Breast epithelium (tissue), 4 donors: ENCODE measurements at places on chromosomes 6 and 20. TPM values are rescaled to one million over a fixed set of nuclear protein-coding genes. Genes with fewer than 3 reads are reported as not detected.

GRCh38 chr6:131819572-131820124 is 11.8 kb downstream of the ENPP1 start:
- DNase-seq, result no peak

Gene SNHG17
- 24.6 TPM for total RNA-seq

DNA sequence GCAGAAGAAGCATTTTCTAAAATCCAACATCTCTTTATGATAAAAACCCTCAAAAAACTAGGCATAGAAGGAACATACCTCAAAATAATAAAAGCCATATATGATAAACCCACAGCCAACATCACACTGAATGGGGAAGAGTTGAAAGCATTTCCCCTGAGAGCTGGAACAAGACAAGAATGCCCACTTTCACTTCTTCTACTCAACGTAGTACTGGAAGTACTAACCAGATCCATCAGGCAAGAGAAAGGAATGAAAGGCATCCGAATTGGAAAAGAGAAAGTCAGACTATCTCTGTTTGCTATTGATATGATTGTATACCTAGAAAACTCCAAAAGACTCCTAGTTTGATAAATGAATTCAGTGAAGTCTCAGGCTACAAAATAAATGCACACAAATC is 7.9 kb upstream of the CDK19 start:
- DNase-seq, result no peak

GRCh38 chr6:112634376-112634775 is 287.2 kb downstream of the RFPL4B start:
- no peak for DNase-seq

Gene NXT1
- total RNA-seq, result 42.9 TPM

Gene TTI1
- 10.2 TPM for total RNA-seq

- DNase-seq, result no peak
Observed at GRCh38 chr6:166600931-166601330, 14.5 kb upstream of the RAMACL start.

DNA sequence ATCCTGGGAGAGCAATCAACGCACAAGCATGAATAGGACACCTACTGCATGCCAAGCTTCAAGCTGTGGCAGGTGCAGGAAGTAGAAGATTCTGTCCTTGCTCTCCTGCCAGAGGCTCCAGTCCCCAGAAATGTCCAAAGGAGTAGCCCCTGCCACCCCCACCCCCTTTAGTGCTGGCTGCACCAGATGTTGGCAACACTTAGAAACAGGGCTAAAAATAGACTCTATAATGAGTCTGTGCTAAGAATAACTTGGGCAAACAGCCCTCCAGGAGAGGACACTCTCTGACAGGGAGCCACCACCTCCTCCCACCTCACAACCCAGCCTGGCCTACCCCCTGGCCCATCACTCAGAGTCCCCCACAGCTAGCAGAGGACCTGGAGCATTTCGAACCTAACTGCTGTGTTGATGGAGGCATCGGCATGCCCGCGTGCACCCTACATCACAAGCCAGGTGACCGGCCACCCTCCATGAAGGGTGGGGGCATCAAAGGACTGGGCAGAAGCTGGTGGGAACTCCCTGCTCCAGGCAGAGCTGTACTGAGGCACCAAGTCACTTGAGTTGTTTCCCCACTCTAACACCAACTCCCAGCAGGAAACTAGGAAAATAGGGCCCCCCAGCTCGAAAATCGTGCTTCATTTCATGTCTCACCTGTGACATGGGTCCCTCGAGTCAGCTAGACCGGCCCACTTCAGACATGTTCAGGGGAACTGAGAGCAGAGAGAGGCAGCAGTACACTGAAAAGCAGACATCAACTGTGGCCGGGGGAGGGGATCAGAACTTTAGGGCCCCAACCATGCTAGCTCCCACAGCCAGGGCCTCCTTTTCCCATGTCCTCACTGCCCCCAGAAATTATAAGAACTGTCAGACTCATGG is 18.7 kb downstream of the TFEB start:
- DNase-seq, result no peak

GRCh38 chr6:81614292-81614691 is 138.2 kb downstream of the TENT5A start:
- DNase-seq, result no peak

DNA sequence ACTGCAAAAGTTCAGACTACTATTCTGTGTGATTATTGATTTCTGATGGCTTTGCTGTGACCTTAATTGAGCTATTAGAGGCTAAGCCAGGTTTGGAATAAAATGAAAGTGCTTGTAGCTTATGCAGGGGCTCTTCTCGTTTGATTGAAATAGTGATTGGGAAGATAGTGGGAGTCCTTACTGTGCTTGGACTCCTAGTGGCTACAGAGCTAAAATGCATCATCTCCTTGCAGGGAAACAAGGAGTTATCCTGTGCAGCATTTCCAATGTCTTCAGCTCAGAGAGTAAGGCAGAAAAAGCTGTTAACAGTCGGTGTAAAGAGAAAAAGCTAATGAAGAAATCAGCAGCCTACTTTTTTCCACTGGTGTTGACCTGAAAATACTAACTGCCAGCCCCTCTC is 173.5 kb downstream of the SLC35F1 start:
- no peak for DNase-seq

Gene MOXD1
- 1.8 TPM for total RNA-seq

GRCh38 chr6:56693246-56693607 is 50.5 kb upstream of the DST start:
- DNase-seq, result peak; percentile 77

DNA sequence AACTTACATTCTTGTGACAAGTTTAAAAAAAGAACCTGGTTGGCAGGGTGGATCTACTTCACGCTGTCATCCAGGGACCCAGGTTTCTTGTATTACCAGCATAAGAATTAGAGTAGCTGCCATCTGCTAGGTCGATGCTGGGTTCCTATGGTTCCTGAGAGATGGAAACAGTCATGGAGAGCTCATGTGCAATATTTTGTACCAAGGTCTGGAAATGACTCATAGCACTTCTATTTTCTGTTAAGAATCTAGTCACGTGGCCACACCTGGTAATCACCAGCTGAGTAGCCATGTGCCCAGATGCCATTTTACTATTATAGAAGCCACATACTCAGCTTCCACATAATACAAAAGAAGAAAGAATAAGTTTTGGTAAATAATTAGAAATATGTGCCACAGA is 171.3 kb downstream of the CD83 start:
- DNase-seq, result no peak

DNA sequence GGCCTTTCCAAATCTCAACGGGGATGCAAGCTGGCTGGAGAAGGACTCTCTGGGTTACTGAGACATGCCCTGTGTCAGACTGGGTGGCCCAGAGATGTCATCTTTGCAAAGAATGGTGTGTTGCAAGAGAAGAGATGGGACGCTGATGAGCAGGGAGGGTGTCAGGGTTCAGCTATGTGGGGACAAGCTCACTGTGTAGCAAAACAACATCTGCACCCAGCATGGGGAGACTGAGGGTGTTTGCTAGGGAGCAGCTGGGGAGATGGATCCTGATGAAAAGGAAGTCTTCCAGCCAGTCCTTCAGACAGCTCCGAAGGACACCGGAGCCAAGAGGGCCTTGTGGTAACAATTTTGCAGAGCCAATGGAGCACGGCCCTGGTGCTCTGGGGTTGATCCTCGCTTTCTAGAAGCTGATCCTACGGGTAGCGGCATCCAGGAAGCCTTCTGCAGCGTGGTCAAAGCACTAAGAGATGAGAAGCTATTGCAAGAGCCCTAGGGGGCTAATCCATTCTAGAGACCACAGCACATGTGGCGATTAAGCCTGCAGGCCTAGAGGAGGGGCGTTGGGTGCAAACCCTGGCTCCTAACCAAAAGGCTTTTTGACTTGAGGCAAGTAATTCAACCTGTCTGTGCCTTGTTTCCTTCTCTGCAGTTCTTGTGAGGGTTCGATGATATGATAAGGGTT is 39.9 kb downstream of the EDN3 start:
- DNase-seq, result no peak

Gene HLA-DPB1
- 80.3 TPM for total RNA-seq

DNA sequence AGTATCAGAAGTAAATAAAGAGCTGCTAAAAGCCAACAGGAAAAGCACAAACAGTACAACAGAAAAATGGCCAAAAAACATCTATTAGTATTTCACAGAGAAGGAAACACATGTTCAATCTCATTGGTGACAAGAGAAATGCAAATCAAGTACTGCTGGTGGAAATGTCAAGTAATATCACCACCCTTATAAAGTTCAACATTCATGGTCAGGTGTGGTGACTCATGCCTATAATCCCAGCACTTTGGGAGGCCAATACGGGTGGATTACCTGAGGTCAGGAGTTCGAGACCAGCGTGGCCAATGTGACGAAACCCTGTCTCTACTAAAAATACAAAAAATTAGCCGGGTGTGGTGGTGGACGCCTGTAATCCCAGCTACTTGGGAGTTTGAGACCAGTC is 42.8 kb downstream of the ESF1 start:
- no peak for DNase-seq

DNA sequence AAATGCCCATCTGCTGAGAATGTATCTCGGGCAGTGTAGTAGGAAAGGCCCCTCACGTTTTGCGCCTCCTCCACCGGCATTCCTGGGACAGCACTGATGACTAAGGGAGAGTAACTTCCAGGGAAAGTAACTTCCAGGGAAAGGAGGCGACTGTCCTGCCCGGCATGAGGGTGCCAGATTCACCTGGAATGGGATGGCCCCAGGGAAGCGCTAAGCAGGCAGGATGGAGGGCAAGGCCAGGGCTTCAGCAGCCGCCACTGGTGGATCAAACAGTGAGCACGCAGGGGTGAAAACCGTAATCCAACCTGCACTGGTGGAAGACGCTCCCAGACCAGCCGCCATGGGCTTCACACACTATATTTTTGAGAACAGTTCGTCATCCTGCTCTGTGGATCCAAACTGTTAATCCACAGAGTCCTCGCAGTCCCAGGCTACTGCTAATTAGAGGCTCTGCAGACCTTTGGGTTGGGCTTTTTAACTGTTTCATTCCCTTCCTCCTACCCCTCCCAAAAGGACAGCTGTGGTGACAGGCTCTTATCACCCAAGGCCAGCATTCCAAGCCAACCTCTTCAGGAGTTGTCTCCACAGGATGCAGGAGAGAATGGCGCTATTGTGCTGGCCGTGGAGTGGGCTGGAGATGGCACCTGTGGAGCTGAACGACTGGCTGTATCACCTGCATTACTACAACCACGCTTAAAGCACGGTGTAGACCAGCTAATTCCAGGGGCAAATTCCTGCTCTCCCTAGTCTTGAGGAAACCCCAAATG is 178.9 kb downstream of the DLL1 start:
- DNase-seq, result no peak

Gene TRAPPC3L
- not detected for total RNA-seq

GRCh38 chr6:73679009-73679408 is 17.0 kb upstream of the CD109 start:
- no peak for DNase-seq

DNA sequence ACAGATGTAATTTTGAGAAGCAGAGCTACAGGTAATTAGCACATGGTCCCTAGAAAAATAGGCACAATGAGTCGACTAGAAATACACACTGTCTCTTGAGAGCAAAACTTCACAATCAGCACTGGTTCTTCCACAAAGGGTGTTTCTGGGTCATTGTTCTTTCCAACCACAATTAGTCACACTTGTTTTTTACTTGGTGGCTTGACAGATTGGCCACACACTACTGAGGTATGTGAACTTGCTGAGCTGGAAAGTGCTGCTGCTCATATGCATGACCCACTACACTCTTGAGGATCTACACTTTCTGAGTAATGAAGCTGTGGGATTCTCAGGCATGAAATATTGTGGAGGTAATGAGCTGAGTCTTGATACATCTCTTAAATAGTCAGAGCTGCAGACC is 347.7 kb downstream of the BCKDHB start:
- no peak for DNase-seq

- DNase-seq, result no peak
Observed at GRCh38 chr20:37745553-37745952, 51.7 kb downstream of the CTNNBL1 start.

GRCh38 chr6:28274888-28275287 is 6.5 kb upstream of the PGBD1 start:
- no peak for DNase-seq

- no peak for DNase-seq
Observed at GRCh38 chr6:142947714-142948480, 2.9 kb upstream of the HIVEP2 start.
